ENCODE measurements at places on chromosomes 4 and X. TPM values are rescaled to one million over a fixed set of nuclear protein-coding genes. Genes with fewer than 3 reads are reported as not detected.

- no peak for DNase-seq
Measured at GRCh38 chr4:143616771-143617170, 83.7 kb downstream of the FREM3 start.

DNA sequence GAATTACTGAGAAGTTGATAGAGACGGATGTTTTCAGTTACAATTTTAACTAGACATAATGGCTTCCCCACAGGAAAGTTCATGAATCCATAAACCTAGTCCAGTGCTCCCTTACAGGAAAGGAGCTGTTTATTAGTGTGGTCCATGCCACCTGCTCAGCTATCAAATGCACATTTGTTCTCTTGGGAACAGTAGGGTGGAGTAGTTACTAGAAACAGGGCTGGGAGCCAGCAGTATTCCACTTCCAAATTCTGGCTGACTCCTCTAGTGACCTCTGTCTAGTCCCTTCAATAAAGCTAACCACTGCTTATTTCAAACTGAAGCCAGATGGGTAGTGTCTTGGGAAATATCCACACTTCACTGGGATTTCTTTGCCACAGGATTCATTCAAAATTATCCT is 88.4 kb upstream of the TLL1 start:
- DNase-seq = no peak

Gene FAAH2
- 0.10 TPM for total RNA-seq

DNA sequence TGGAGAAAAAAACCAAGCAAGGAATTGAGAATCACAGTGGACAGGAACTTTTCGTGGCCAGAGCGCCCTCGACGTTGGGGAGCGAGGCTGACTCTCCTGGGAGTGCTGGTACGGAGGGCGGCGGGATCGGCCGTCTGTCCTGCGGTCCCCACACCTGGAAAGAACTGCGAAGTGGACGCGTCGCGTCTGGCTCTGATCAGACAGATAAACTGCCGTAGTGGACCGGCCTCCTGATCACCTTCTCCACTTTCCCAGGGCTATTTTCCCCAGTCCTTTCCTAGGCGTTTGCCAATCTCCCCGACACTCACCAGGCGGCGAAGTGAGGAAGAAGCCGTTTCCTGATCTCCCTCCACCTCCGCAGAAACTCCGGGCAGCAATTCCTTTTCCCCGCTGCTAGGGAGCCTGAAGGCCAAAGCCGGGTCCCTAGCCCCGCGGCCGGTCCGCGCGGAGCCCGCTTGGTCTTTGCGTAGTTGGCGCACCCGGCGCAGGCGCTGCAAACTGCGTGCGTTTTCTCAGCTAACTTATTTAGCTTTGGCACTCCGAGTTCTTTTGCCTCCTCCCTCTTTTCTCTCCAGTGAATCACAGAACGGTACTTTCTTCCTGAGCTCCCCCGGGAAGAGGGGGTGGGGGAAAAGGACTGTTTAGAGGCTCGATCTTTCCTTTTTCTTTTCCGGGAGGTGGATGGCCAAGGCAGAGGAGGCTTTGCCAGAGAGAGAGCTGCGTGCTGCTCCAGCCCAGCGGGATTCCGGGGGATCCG is at the start of gene ARSJ:
Gene ARSJ, minus strand, starts transcription at position 500 of the 757 bp plus-strand sequence. CDS start 813 bp downstream, outside the sequence.
- DNase-seq = no peak

GRCh38 chr4:129208481-129208880 is 112.5 kb downstream of the C4orf33 start:
- DNase-seq = no peak

DNA sequence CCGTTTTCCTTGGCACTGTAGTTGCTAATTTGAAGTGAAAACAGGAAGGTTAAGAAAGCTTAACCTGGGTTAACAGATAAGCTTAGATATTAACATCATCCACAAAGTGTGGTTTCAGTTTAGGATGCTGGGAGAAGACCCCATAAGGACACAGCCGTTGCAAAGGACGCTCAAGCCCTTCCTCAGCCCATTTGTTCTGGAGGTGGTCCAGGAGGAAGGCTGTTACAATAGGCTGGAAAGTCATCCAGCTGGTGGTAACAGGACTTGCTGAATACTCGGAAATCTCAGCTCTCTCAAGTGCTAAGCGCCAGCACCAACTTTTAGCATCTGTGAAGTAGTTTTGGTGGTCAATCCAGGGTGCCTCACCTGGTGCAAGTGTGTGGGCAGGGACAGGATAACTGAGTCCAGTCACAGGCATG is 14.2 kb downstream of the CHST7 start:
- no peak for DNase-seq

GRCh38 chr4:82704156-82704555 is 94.4 kb downstream of the SCD5 start:
- DNase-seq = no peak

Gene NAP1L3
- 0.49 TPM for total RNA-seq

DNA sequence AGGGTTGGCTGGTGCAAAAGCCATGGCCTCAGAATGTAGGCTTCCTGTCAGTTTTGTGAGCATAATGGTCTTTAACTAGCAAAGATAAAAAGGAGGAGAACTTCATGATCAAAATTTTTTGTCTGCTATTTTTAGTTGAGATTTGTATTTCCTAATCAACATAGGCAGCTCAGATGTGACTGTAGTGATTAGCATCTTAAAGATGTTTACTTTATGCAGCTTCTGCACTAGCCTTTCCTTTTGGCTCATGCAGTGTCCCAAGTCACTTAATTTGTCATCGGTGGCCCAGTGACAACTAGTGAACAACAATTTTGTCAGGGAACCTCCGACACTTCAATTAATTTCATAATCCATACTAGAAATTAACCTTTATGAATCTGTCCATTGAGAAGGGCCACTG is 109.8 kb downstream of the CEP135 start:
- no peak for DNase-seq

Gene CPLX1
- total RNA-seq = 6.7 TPM

GRCh38 chr4:48370260-48371134 is 29.2 kb downstream of the SLAIN2 start:
- no peak for DNase-seq

DNA sequence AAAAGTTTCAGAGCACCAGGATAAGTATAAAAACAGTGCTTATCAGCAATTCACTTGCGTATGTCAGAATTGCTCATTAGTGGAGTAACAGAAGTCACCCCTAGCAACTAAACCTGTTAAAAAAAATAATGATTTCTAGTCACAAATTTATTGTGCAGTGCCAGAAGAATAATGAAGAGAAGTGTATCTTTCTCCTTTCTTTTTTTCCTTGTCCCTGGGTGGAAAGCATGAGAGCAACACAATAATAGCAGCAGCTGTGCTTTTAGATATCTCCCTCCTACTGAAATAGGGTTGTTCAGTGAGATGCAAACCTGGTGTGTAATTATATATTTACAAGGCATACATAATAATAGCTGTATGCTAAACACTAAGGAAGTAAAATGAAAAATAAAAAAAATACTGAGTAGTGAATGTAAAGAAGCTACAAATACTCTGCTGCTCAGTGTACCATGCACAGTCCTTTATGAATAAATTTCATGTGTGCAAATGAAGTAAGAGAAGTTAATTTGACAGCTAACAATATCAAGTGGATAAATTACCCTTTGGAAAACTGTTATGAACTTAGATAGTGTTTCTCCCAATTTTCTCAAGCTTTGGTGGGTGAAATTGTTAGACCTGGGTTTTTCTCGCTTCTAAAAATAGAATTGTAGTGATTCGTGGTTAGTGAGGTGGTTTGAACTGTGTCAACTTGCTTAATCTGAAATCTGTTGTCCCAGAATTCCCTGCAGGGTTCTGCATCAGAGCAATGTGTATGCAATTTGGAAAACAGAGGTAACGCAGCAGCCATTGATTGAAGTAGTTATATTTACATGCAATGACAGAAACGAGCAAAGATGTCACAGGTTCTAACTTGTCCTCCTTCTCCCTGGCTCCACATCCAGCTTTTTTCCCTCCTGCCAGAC is 125.7 kb upstream of the NDST3 start:
- no peak for DNase-seq

DNA sequence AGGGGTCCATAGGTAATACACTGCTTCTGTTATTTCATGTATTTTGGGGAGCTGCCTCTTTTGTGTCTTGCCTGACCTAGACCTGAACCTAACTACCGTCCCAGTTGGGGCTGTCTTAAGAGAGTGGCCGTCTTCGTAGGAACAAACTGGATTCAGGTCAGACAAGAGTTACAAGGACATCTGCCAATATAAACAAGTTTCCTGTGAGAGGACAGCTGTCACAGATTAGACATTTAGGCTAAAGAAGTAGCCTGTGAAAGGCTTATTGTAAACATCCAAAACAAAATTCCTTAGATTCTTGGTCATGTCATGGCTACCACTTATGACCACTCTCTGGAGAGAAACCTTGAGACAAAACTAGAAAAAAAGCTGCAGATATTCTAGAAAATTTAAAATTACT is 797.6 kb upstream of the AADAT start:
- DNase-seq = no peak

Gene FABP2
- total RNA-seq = not detected

DNA sequence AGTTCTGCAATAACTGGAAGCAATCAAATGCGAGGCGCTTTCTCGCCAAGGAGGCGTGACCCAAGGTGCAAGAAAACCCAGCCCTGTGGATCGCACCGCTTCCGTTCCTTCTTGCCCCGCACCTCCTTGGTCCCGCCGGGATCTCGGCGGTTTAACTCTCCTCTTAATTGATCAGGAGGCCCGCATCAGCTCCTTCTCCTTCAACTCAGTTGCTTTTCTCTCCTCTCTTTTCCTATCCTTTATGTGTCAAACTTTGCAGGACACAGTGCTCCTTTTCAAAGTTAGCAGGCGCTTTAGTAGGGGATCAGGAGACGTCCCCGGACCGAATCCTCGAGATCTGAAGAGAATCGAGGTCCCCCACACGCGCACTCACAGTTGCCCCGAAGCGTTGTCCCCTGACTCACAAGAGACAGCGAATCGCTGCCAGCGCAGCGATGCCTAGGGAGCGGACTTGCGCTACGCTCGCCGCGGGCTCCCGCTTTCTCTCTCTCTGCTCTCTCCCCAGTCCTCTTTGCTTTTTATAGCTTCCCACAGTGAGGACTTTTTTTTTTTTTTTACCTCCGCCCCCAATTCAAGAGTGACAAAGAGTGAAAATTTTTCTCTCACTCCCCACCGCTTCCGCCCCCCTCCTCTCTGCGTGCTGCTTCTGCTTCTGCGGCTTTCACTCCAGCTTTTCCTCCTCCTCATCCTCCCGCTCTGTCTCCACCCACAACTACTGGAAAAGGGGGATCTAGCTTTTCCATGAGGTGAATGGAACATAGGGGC is at the start of gene DKK2:
Gene DKK2, minus strand, starts transcription at position 495 of the 765 bp plus-strand sequence. CDS start 722 bp downstream, outside the sequence.
- no peak for DNase-seq

DNA sequence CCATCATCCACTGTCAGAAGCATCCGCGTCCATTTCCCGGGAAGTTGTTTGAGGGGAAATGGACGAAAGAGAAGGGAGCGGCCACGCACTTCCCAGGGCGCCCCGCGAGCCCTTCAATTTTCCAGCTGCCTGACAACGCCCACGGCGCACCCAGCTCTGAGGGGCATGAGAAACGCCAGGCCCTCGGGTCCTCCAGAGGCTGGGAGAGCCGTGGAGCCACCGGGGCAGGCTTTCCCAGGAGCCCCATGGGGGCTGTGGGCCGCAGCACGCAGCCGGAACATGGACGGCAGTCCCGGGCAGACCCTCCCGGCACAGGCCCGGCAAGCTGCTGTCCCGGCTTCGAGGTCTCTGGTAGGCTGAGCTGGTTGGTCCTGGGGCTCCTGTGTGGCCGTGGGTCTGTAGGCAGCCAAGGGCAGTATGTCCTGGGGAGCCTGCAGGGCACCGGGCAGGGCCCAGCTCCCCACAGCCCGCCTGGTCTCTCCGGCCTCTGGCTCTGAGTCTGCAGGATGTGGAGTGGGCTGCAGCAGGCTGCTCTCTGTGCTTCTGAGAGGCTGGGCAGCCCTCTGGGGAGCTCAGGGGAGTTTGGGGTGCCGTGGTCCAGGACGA is 115.2 kb downstream of the FAM53A start:
- DNase-seq = no peak

Gene ENAM
- total RNA-seq = not detected

Gene ADGRA3
- 41.2 TPM for total RNA-seq

- DNase-seq = no peak
Measured at GRCh38 chr4:164768516-164768915, 14.6 kb downstream of the SMIM31 start.

GRCh38 chr4:152605031-152605430 is 69.1 kb upstream of the FBXW7 start:
- no peak for DNase-seq

DNA sequence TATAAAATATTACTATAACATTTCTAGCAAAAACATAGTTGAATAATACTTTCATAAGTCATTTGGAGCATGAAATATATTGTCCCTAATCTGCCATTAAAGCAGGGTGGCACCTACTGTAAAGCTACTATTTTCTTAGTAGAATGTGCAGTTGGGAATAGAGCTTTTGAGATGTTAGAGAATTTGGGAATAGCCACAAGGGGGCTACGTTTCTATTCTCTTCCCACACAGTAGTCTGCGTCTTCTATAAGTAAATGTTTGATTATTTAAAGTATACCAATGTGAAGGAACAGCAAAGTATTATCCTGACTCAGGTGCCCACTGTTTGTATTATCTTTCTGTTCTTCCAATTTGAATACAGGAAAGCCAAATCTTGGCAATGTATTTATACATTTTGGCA is 323.2 kb upstream of the GIMD1 start:
- DNase-seq = no peak

- DNase-seq = no peak
Measured at GRCh38 chrX:48890296-48890925, 7.2 kb downstream of the TIMM17B start.

GRCh38 chrX:101759000-101759399 is 99.3 kb upstream of the ARMCX2 start:
- DNase-seq = no peak

DNA sequence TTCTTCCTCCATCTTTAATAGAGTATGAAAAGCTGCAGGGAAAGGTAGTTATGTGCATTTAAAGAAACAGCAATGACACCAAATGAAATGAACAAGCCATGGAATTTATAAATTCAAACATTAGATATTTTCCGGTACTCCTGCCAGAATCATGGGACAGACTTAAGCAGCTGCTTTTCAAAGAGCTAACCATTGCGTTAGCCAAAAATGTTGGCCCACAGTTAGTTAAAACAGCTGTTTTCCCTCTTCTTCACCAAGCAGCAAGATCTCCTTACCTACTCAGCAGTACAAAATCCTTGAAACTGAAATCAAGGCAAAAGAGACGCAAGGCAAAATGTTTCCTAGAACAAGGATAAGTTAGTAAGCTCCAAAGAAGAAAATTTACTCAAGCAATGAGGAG is 64.0 kb downstream of the MANBA start:
- DNase-seq = no peak

DNA sequence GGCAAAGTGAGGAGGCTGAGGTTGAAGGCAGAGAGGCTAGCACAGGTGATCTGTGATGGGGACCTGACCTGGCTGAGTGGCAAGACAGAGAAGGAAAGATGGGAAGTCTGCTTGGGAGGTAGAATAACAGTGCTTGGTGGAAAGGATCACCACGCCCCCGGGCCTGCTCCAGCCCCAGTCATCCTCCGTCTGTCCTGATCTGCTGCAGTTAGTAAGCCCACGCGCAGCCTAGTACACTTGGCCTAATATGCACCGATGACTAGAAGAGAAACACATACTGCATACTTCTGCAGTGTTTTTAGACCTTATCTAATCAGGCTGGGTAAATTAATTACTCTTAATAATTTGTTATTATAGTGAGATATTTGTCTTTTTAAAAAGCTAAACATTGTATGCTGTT is 103.7 kb upstream of the KLF3 start:
- no peak for DNase-seq
